ENCODE measurements at places on chromosomes 11 and 22.

DNA sequence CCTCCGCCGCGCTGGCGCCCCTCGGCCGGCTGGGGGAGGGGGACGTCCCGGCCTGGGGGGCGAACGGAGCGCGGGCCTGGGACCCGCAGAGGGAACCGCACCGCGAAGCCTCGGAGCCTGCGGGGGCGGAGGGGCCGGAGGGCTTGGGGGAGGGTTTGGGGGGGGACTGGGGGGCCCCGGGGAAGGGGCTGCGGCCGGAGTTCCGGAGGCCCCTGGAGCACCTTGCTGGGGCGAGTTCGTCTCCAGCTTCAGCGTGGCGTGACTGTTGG is 261 bp upstream of the SCT start:
- no peak for DNase-seq

GRCh38 chr11:98895936-98896335 is 124.8 kb upstream of the CNTN5 start:
- DNase-seq: no peak

DNA sequence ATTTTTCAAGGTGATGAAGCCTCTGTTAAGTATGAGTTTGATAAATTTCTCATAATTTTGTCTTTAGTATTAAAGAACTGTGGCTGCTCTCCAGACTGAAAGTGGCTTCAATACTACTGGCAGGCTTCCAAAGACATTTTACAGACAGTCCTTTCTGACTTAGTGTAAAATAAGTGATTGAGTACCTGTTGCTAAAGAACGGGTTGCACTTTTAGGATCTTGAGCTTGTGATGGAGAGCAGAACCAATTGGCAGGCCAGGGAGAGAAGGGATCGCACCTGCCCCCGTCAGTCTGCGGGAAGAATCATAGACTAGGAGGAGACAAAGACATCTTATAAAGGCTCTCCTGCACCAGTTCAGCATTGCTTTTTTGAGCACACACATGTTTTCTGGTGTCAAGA is 4.4 kb downstream of the NCAM1 start:
- DNase-seq: no peak

DNA sequence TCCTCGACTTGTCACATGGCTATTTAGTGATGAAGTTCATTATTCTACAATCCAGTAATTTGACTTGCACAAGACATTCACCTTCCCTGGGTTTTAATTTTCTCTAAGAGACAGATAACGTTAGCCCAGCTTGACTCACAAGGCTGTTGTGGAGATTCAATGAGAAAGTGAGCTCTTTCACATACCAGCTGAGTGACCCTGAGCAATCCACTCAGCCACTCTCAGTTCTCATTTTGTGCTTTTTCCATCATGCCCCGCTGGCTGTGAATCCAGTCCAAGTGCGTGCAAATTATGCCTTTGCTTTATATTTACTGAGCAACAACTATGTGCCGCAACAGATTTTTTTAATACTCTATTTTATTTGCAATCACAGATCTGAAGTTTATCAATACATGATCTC is 176.5 kb downstream of the LARGE1 start:
- no peak for DNase-seq

DNA sequence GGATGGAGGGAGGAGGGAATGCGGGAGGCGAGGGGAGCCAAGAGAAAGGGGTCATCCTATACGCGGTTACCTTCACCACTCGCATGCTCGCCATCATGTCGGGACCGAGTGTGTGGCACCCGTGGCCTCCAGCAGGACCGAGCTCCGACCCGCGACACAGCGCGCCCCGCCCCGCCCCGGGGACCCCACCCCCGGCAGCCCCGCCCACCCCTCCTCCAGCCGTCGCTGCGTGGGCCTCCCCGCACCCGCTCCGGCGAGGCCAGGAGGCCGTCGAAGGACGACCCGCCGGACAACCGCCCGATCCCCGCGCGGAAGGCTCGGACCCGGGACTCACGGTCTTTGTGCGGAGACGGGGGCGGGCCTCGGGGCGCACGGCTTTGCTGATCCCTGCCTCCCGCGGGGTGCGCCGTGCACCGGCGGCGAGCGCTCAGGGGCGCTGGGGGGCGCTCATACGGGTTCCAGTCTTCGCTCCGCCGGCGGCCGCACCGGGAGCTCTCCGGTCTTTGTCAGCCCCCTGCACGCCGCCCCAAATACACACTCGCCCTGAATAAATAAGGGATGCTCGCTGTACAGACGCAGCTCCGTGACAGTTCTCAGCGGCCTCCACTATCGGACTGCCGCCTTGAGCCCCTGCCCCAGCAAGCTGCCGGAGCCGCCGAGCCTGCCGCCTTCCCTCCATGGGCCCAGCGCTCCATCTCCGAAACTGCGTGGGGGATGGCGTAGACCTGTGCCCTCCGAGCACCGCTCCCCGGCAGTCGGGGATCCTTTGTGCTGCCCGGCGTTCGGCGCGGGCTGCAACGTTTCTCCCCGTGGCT is at the start of gene UBE2L6:
Gene UBE2L6 (minus strand): TSS at position 158 of the 815 bp plus-strand sequence. CDS start 61 bp downstream, at position 97.
- peak; percentile 91 for DNase-seq

- DNase-seq: no peak
Measured at GRCh38 chr11:132941024-132941646, 591.2 kb downstream of the OPCML start.

DNA sequence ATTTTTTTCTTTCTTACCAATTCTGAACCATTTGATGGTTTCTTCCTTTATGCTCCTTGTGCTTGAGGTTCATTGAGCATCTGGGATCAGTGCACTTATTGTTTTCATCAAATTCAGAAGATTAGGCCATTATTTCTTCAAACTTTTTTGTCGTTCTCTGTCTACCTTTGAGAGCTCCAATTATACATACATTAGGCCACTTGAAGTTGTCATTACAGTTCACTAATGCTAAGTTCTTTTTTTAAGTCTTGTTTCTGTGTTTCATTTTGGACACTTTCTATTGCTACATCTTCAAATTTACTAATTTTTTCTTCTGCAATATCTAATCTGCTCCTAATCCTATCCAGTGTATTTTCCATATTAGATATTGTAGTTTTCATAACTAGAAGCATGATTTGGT is 40.8 kb downstream of the CDPF1 start:
- no peak for DNase-seq
